ENCODE measurements at places on chromosomes 5 and 9. TPM values are rescaled to one million over a fixed set of nuclear protein-coding genes. Genes with fewer than 3 reads are reported as not detected.

DNA sequence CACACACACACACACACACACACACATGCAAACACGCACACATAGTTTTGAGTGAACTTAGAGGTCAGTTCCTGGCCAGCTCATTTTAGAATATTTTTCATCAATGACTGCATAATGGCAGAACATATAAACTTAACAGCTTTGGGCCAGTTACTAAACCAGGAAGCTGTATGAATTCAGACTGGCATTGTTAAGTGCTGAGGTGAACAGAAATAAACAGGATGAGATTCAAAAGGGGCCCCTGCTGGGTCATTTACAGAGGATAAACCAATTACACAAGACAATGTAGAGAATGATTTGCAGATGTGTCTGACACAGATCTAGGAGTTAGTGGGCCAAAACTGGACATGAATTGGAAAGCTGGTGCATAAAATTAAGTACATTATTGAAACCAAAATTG lies 44.6 kb downstream of the MARCHF11 start:
- DNase-seq: no peak

The ZNF354C gene
- total RNA-seq: 2.4 TPM

GRCh38 chr5:75498208-75498777 lies 13.1 kb downstream of the CERT1 start:
- no peak for DNase-seq

DNA sequence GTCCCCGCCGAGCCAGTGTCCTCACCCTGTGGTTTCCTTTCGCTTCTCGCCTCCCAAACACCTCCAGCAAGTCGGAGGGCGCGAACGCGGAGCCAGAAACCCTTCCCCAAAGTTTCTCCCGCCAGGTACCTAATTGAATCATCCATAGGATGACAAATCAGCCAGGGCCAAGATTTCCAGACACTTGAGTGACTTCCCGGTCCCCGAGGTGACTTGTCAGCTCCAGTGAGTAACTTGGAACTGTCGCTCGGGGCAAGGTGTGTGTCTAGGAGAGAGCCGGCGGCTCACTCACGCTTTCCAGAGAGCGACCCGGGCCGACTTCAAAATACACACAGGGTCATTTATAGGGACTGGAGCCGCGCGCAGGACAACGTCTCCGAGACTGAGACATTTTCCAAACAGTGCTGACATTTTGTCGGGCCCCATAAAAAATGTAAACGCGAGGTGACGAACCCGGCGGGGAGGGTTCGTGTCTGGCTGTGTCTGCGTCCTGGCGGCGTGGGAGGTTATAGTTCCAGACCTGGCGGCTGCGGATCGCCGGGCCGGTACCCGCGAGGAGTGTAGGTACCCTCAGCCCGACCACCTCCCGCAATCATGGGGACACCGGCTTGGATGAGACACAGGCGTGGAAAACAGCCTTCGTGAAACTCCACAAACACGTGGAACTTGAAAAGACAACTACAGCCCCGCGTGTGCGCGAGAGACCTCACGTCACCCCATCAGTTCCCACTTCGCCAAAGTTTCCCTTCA lies 1.4 kb downstream of the GLIS3 start:
- peak; percentile 65 for DNase-seq

GRCh38 chr5:158821331-158821730 lies 278.4 kb downstream of the EBF1 start:
- no peak for DNase-seq

- no peak for DNase-seq
These were observed 14.4 kb upstream of the GDA start for GRCh38 chr9:72134801-72135200.

The CAVIN4 gene
- total RNA-seq: 33.3 TPM

The RAB3C gene
- total RNA-seq: 0.16 TPM

DNA sequence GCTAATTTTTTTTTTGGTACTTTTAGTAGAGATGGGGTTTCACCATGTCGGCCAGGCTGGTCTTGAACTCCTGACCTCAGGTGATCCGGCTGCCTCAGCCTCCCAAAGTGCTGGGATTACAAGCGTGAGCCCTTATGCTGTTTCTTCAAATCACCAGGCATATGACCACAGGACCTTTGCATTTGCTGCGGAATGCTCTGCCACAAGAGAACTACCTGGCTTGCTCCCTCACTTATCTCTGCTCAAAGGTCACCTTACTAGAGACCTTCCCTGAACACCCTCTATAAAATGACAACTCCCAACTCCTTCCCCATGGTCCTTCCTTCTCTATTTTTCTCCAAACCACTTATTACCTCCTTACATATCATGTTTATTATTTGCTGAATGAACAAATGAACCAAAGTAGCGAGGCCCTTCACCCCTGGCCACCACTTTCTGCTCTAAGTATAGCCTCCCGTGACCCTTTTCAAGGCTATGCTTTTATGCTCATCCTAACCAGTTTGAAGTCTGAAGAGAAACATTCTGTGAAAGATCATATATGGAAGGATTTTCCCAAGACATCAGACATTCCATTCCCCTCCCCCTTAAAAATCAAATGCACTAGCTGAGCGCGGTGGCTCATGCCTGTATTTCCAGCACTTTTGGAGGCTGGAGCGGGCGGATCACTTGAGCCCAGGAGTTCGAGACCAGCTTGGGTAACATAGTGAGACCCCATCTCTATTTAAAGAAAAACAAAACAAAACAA lies 1.3 kb downstream of the ZER1 start:
- no peak for DNase-seq

DNA sequence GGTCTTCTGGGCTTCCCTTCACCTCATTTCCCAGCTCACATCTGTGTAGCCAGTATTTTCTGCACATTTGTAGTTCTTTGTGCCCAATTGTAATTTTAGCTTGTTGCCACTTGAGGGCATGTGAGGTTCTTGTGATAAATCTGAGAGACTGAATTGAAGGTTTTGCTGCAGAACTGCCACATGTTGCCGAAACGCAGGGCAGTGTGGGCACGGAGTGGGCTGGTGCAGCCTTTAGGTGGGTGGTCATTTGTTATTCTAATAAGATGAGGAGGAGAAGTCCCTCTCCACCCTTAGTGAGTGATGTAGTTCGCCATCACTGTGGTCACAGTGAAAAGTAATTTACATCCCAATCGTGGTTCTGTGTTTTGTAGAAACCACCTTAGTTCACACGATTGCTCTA lies 21.2 kb downstream of the OTULIN start:
- DNase-seq: no peak

- DNase-seq: no peak
These were observed 24.8 kb downstream of the FYB1 start for GRCh38 chr5:39194466-39195136.

DNA sequence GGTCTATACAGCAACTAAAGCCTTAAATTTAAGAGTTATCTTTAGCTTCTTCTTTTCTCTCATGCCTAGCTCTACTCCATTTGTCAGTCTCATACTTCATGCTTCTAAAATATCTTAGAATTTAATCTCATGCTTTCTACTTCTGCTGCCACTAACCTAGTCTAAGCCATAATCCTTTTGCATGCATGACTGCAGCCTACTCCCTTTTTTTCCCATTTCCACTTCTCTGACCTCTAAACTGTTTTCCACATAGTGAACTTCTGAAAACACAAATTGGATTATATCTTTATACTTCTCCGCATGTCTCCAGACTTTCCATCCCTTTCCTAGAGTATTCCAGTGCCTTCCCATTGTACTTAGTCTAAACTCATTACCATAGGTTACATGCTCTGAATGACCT lies 193.0 kb downstream of the XRCC4 start:
- no peak for DNase-seq

DNA sequence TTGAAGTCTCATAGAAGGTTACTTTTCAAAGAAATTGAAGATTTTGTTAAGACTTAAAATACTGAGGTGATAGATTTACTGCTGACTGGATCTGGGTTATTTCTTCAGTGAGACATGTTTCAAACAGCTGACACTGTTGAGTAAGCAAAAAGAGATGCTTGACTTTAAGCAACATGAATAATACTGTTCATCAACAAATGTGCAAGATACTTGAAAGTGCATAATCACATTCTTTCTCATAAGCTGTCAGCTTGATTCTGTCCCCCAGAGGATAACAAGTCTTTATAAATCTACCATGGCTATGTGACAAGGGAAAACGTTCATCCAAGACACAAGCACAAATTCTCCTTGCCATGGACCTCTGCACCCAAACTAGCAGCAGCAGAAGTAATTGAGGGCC lies 260.1 kb upstream of the CDH18 start:
- no peak for DNase-seq

DNA sequence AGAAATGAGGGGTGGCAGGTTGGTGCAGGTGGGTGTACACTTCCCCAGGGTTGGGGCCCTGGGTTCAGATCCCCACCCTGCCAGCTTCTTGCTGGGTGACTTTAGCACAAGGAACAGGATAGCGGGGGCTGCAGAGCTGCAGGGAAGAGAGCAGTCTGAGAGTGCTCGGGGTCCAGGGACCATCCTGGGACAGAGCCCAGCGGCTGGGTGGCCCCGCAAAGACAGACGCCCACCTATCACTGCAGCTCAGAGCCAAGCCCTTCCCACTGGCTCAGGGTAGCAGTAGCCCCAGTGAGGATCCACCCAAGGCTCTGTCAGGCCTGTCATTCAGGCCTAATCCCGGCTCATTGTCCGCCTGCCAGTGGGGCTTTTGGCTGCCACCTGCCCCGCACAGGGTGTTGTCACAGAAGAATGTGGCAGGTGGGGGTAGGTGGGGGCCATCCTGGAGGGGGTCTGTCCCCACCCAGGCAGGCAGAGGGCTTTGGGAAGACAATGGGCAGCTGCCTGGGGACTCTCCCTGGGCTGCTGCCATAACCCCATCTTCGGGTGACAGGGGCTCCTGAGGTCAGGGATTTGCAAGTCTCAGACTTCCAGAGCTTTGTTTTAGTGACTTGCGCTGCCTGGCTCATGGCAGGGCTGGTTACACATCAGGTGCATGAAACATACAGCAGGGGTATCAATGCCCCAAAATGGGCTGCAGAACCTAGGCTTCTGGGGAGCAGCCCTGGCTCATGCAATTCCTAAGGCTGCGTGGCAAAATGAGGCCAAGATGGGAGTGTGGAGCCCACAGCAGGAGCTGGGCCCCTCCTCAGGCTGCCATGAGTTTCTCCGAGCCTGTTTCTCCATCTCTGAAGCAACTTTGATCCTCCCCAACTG lies 52.1 kb downstream of the BARX1 start:
- DNase-seq: no peak

The PCDH12 gene
- 7.6 TPM for total RNA-seq

The GBGT1 gene
- total RNA-seq: 15.5 TPM

The SOWAHA gene
- not detected for total RNA-seq

DNA sequence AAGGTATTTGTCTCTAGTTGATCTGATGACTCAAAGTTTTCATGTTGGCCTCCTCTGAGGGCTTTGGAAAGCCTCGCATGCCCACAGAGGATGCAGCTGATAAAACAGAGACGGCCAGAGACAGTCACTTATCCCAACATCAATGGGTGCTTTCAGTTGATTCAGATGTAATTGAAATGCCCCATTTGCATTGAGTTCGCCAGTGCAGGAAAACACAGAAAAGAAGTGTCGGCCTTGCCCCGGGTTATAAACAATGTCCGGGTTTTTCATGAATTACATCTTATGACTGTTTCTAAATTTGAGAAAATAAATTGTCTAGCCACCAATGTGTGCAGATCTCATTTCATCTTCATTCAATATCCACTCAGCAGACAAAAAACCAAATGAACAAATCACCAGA lies 42.2 kb upstream of the ICE1 start:
- no peak for DNase-seq

The MSMP gene
- total RNA-seq: not detected
